ENCODE measurements at places on chromosomes 12 and 14.

GRCh38 chr12:123092866-123093265 is 58.0 kb downstream of the PITPNM2 start:
- no peak for DNase-seq

DNA sequence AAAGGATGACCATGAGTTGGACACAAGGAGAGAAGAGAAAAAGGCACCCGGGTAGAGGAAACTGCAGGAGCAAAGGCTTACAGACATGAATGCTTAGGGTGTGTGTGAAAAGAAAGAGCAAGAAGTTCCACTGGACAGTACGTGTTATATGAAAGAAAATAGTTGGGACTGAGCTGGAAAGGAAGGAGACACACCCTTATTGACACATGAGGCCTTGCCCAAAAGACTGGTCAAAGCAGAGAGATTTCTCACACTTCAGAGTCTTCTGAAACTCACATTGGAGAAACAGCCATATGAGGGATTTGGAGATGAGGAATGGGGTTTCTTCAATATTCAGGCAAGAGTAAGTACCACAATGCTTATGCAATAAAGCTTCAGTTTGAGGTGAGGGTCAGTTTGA is 56.0 kb downstream of the TTC9 start:
- no peak for DNase-seq

DNA sequence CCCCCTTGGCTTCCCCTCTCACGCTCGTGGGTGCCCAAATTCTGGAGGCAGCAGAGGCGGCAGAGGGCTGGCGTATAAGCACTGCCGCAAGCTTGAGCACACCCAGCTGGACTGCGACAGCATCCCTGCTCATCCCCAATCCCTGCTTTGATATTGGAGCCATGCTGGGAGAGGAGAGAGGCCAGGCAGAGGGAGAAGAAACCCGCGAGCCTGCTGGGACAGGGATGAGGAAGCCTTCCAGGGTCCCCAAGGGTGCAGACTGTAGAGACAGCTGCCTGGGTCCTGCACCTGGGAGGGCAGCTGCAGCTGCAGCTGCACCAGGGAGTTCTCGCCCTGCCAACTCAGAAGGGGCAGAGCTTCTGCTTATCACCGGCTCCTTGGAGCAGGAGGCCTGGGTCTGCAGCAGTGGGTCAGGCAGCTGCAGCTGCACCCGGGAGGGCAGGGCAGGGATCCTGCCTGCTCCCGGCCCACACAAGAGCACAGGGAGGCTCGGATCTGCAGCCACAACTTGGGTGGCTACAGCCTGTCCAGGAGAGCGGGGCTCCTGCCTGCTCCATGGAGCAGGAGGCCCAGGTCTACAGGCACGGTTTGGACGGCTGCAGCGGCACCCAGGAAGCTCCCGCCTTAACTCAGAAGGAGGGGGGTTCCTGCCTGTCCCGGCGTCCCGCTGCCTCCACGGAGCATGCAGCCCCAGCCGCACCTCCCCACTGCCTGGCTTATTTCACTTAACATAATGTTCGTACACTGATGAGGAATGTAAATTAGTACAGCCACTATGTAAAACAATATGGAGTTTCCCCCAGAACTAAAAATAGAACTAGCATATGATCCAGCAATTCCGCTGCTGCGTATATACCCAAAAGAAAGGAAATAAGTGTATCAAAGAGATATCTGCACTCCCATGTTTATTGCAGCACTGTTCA is 60.4 kb upstream of the SGPP1 start:
- no peak for DNase-seq

- DNase-seq, result no peak
These were observed 76.8 kb downstream of the HSD17B6 start for GRCh38 chr12:56839915-56840325.

DNA sequence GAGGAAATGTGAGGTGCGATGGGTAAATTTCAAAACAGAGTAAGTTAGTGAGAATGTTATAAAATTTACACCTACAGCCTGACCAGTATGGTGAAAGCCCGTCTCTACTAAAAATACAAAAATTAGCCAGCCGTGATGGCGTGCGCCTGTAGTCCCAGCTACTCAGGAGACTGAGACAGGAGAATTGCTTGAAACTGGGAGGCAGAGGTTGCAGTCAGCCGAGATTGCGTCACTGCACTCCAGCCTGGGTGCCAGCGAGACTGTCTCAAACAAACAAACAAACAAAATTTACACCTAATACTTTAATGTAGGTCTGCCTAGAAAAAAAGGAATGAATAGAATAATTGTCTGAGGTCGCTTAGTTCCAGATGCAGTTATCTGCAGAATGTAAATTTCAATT is 37.6 kb downstream of the SLC2A14 start:
- no peak for DNase-seq

- DNase-seq, result no peak
These were observed 34.9 kb upstream of the TUBA1A start for GRCh38 chr12:49223590-49224369.

DNA sequence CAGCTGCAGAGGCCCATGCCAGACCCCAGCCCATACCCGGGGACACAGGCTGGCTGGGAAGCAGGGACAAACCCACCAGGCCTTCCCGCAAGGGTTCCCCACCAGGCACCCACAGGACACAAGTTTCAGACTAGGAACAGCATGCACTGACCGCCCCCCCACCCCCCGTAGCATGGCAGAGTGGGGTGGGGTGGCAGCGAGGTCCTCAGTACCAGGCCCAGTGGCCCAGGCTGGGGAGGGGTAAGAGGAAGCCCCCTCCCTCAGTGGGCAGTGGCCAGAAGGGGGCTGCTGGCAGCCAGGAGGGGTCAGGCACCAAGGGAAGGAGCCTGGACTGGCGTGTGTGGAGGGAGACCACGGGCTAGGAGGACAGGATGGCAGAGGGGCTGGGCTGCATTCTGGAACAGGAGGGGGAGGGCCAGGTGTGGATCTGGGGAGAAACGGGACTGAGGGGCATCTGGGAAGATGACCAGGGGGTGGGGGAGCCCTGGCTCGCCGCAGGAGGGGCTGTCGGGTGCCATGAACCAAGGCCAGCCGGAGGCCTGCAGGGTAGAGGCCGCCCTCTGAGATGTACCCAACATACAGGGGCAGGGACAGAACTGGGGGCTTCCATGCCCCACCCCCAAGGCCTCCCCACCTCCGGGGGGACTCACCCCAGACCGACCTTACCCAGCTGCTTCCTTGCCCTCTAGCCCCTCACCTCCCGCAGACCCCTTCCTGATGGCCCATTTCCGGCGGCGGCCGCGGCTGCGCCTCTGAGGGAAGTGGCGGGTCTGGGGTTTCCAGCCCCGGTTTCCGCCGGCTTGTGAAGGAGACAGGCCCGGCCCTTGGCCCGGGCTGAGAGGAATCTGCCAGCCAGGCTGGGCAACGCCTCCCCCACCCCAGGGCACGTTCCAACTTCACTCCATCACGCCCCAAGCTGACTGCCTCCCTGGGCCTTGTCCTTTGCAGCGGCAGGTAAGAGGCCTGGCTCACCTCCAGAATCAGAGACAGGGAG is 5.6 kb upstream of the JAG2 start:
- peak; percentile 33 for DNase-seq

- no peak for DNase-seq
These were observed 27.5 kb downstream of the WIF1 start for GRCh38 chr12:65093606-65094005.

DNA sequence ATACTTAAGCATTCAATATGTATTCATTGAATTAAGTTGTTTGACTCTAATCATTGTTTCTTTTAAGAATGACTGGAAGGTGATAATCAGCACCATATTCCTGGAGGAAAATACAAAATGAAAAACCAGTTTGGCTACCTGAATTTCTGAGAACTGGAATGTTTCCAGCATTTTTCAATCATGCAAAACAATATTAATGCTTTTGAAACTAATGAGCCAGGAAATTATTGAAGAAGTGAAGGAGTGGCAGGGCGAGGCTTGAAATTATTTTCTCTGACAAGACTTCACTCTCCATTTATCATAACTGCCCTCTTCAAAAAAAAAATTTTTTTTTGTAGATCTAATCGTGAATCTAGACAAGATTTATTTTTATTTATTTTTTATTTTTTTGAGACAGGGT is 19.0 kb downstream of the TMEM19 start:
- no peak for DNase-seq

DNA sequence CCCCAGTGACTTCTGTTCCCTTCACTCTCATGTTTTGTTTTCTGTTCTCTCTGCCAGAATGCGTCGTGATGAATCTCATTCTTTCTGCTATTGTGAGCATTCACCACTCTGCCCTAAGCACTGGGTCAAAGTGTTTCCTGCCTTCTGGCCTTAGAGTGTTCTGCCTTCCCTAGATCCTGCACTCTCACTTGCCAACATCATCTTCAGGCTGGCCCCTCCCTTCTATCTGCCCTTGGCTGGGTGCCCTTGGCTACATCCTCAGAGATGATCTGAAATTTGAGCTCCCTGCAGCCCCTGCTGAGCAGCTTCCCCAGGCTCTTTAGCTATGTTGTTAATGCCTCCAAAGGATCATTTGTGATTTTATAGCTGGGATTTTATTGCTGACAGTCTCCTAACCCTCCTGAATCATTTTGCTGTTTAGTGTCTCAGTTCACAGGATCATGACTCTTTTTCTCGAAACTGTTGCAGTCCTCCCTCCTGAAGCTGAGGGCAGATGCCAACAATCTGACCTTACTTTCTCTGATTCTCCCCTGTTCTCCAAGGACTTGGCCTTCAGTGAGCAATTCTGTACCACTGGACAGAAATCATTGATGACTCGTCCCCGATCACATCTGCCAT is 4.5 kb downstream of the DHRS2 start:
- no peak for DNase-seq

GRCh38 chr14:80781972-80782367 is 159.6 kb downstream of the CEP128 start:
- no peak for DNase-seq

DNA sequence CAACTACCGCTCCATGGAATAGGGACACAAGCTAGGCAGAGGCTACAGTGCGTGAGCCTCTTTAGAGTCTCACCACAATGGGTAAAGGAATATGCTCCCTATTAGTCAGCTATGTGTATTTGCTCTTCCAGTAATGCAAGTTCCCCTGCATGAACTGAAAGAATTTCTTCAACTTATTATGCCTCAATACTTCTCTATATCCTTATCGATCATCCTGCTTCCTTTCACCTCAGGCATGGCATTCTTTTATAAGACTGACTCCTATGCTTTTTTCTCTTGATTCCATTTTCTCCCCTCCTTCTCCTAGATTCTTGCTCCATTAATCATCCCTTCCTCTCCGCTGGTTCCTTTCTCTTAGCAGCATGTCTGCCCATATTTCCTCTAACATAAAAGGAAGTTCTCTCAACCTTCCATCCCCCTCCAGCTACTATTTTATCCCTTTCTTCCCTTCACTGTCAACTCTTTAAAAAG is 94.5 kb upstream of the CPM start:
- no peak for DNase-seq

GRCh38 chr12:131113568-131114270 is 160.0 kb downstream of the ADGRD1 start:
- DNase-seq, result no peak

DNA sequence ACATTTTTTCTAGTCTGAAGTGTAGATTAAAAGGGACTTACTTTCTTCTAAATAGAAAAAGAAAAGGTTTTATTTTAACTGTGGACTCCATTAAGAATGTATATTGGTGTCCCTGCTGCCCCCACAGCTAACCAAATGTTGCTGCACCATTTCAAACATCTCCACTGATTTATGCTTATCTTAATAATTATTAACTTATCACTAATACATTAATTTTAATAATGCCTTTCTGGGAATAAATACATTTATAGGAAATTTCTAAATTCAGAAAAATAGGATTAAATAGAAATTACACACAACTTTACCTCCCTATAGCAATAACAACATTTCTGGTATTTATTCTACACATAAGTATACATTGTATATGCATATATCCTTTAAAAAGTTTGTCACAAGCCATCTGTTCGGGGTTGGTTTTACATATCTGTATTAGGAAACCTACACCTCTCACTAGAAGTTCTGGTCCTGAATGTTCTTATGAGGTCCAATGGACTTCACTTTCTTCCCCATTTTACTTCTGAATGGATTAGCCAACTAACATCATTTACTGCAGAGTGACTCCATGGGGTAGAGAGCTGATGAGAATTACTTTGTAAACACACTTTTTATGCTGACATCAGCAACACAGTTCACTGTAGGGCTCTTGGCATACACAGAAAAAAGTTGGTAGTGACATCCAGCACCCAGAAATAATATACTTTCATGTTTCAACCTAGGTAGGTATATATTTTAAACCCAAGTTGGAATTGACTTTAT is 9.4 kb upstream of the SELPLG start:
- DNase-seq, result no peak

GRCh38 chr12:54273981-54274380 is 5.9 kb downstream of the CBX5 start:
- no peak for DNase-seq

- DNase-seq, result no peak
These were observed 42.7 kb downstream of the SSH1 start for GRCh38 chr12:108814462-108815211.

DNA sequence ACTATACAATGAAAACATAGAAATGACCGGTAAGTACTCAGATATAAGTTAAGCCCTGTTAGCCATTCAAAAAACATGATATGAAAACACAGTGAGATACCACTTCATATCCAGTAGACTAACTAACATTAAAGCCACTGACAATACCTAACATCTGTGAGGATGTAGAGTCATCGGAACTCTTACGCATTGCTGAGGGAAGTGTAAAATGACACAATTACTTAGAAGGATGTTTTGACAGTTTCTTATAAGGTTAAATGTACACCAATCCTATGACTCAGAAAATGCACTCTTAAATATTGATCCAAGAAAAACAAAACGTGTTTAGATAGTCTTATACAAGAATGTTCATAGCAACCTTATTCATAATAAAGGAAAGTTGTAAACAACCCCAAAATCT is 782.9 kb downstream of the BCL11B start:
- DNase-seq, result no peak

GRCh38 chr14:41860586-41860985 is 253.9 kb downstream of the LRFN5 start:
- no peak for DNase-seq

- no peak for DNase-seq
These were observed 16.1 kb downstream of the PLEK2 start for GRCh38 chr14:67395876-67396189.

DNA sequence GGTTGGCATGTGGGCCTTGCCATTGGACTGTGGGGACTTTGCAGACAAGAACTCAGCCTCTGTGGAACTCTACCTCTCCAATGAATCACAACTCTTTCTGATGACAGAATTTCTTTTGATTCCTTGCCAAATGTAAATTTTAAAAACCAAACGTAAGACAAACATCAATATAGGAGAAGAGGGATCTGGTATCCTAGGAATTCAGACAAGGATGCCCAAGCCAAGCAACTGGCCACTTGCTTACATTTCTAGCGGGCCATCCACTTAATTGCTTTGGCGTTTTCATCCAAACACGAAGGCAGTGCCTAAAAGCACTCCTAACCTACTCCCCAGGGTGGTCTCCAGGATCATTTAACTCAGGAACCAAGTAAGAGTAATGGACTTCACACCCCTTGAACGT is 23.4 kb upstream of the RAB35 start:
- DNase-seq, result no peak

DNA sequence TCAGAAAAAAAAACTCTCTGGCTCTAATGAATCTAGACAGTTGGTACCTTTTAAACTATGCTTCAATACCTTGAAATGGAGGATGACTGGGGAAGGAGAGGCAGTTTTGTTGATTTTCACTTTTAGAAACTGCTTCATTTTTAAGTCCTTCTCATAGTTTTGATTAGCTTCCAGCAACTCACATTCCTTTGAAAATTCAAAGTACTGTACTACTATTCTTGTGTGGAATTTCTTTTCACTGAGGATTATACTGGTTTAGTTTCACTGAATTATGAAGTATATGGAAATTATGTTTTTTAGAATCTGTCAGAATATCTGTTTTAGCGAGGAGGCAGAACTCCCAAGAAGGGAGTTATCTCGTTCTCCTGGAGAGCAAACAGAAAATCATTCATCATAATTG is 116.3 kb downstream of the TGFB3 start:
- DNase-seq, result no peak

GRCh38 chr12:81216739-81217138 is 138.9 kb downstream of the ACSS3 start:
- no peak for DNase-seq

Measured in activated T-helper 2 cell treated with anti-CD3 and anti-CD28 coated beads, Interferon-gamma antibody, Interleukin-2, Interleukin-4, amounts not matched to agents 10 μg/mL and 5 μg/mL and 100 μg/mL, durations not matched to agents 14 hours and 24 hours and 36 hours (primary cell).